CD4-positive, alpha-beta T cell treated with Interleukin-4 for 1 hour (primary cell): ENCODE measurements at places on chromosomes 12 and 14.

- DNase-seq = no peak
These were observed 99.3 kb upstream of the PTPRB start for GRCh38 chr12:70736351-70737133.

DNA sequence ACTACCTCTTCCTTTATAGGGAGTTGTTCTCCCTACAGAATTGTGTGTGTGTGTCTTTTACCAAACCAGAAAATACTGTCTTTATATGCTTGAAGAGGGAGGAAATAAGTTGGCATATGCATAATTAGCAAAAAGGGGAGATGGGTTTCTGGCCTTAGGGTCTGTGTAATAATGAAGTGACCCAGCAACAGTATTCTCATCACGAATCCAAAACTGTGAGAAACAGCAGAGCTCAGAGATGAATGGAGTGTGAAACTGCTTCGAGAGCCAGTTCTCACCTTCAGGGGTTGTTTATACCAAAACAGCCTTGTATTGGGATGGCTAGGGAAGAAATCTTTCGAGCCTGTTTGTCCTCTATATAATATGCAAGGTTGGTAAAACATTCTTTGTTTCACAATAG is 227.5 kb downstream of the MON2 start:
- DNase-seq = no peak

GRCh38 chr14:68561531-68562007 is 231.3 kb downstream of the ZFP36L1 start:
- no peak for DNase-seq

DNA sequence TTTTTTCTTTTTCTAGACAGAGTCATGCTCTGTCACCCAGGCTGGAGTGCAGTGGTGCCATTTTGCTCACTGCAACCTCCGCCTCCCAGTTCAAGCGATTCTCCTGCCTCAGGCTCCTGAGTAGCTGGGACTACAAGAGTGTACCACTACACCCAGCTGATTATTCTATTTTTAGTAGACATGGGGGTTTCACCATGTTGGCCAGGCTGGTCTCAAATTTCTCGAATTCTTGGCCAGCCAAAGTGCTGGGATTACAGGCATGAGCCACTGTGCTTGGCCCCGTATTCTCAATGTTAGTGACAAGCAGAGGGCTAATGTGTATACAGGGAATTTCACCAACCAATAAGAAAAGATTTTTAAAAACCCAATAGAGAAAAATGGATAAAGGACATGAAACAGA is 8.4 kb downstream of the PLBD2 start:
- DNase-seq = no peak

- DNase-seq = no peak
These were observed 8.3 kb downstream of the DBX2 start for GRCh38 chr12:45042599-45042998.

- DNase-seq = no peak
These were observed 249.9 kb upstream of the RGS6 start for GRCh38 chr14:71682337-71682736.

- DNase-seq = no peak
These were observed 79.7 kb downstream of the SAMD4A start for GRCh38 chr14:54646626-54647025.

GRCh38 chr12:95573951-95574576 is 22.8 kb upstream of the USP44 start:
- no peak for DNase-seq

- no peak for DNase-seq
These were observed 4.6 kb downstream of the RND1 start for GRCh38 chr12:48861111-48861510.

DNA sequence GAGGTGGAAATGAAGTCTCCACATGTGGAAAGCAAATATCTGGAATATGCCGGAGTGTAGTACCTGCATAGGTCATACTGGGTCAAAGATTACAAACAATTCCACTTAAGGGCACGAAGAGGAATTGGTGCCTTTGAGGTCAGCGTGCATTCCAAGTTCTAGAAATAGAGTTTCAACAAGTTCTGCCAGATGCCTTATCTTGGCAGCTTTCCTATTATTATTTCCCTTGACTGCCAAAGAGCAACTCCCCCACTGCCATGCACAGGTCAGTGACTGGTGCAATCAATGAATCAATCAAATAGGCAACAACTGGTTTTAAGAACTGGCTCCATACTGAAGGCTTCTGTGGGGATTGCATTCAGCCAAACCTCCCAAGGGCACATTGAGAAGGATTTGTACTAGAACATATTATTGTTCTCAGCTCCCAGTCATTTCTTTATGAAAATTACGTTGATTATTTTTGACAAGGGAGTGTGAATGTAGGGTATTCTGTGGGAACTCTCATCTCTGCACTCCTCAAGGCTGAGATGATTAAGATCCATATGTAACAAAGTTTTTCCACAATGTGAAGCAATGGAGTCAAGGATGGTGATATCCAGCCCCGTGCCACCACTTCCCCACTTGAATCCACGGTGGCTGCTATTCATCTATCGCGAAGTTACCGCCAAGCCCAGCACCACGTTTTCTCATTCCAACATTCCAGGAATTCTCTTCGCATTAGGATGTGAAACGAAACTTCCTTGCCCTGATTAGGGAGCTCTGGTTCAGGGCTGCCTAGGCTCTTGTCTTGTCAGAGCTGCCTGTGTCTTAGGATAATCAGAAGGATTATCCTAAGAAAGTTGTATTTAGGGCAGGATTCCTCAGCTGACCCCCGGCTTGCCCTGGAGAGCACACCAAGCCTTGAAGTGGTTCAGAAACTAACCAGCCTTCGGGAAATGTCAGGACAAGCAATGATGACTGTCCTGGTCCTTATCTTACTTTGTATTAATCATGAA is 115.1 kb upstream of the PCED1B start:
- no peak for DNase-seq

DNA sequence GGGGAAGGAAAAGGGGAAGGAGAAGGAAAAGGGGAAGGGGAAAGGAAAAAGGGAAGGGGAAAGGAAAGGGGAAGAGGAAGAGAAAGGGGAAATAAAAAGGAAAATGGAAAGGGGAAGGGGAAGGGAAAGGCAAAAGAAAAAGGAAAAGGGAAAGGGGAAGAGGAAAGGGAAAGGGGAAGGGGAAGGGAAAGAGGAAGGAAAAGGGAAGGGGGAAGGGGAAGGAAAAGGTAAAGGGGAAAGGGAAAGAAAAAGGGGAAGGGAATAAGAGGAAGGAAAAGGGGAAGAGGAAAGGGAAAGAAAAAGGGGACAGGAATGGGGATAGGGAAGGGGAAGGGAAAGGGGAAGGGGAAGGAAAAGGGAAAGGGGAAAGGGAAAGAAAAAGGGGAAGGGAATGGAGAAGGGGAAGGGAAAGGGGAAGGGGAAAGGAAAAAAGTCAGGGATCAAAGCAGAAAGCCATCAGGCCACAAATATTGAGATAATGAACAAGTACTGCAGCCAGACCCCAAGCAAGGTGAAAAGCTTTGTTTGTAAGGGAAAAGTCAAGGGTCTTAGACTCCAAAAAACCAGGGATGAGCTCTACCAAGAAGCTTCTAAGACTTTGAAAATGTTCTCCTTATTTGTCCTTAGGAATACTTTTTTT is 20.0 kb downstream of the DICER1 start:
- DNase-seq = no peak

DNA sequence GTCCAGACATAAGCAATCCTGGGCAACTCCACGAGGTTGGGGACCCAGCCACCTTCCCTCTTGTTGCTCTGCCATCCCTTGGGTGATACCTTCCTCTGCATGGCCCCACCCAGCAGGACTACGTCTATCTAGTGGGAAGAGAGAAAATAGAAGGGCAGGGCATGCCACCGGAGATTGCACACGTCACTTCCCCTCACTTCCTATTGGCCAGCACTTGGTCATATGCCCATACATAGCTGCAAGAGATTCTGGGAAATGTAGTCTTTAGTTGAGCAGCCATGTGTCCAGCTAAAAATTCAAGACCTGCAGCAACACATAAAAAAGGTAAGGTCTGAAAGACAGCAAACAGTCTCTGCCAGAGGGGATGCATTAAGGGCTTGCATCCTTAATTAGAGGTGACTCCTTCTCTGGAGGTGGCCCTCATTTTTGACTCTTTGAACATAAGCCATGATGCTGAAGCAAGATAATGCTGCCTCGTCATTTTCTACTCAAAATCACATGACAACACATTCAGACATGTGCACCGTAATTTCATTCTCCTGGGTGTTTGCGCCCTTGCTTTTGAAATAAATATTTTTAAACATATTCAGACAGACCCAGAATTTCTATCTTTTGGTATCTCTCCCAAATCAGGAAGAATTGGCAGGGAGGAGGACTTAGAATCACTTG is 91.8 kb upstream of the PWP1 start:
- DNase-seq = no peak

GRCh38 chr12:7361265-7361664 is 57.4 kb downstream of the ACSM4 start:
- DNase-seq = no peak

GRCh38 chr14:94001501-94002396 is 4.6 kb downstream of the CCDC197 start:
- DNase-seq = peak; percentile 64

DNA sequence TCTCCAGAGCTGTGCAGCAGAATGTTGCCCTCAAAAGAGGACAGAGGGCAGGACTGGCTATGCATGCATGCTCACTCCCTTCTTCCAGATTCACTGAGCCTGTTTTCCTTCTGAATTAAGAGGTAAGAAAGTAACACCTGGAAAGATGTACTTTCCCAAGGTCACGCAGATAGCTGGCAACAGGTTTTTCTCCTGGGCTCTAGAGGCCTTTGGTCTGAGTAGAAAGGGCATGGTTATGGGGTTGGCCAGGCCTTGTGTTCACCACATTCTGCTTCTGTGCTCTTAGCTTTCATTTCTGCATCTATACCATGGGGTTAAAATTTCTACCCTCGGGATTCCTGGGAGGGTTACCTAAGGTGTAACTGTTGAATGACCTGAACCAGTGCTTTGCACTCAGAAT is 57.5 kb downstream of the RASSF3 start:
- no peak for DNase-seq

DNA sequence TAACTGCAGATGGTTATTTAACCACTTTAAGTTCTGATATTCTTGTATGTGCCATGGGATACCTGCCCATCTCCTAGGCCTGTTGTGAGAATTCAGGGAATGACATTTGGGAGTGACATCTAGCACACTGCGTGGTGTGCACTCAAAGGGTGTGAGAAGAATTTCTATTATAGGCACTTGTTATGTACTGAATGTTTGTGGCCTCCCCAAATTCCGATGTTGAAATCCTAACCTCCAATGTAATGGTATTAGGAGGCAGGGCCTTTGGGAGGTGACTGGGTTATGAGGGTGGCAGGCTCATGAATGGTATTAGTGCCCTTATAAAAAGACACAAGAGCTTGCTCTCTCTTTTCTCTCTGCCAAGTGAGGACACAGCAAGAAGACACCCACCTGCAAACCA is 27.6 kb downstream of the VCPKMT start:
- no peak for DNase-seq

DNA sequence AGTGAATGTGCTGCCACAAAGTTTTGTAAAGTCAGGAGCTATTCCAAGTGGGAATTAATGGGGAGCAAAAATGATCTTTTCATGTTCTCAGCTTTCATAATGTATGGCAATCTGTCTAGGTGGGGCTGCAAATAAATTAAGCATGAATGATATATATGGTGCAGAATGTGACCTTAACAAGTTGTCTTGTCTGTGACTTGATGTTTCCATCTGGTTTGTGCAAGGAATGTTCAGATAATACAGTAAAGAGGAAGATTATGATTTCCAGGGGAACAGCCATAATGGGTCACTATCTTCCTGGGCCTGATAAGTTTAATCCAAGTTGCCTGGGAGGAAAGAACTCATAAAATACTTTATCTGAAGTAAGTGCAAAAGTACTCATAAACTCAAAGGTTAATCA is 1815.8 kb upstream of the FLRT2 start:
- no peak for DNase-seq

DNA sequence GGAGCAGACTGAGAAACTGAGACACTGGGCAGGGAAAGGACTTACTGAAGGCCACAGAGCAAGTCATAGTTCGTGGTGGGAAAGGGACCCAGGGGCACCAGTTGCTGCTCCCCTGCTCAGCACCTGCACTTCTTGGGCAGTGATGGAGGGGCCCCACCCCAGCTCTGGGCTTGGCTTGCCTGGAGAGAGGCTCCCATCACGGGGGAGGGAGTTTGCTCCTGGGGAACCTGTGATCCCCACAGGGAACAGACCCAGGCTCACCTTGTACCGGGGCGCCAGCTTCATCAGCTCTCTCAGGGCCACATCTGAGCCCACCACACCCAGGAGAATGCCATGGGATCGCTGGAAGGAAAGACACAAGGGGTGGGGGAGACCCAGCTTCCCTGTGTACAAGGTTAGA is 39.8 kb downstream of the CACNA2D4 start:
- no peak for DNase-seq

DNA sequence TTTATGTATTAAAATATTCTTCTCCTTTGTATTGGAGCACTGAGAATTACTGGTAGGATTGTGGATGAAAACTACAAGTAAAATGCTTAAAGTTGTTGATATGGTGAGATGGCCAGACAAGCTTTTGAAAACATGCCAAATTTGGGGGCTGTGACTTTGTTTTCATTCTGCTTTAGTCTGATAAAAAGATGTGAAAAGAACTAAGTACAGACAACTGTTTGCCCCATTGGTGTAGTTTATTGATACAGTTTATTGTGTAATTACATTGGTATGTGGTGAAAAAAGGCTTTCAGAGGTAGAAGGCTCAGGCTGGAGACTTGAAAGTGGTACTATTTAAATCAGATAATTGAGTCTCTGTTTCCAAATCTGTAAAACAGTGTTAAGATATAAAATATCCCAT is 746.8 kb downstream of the DIO2 start:
- no peak for DNase-seq

DNA sequence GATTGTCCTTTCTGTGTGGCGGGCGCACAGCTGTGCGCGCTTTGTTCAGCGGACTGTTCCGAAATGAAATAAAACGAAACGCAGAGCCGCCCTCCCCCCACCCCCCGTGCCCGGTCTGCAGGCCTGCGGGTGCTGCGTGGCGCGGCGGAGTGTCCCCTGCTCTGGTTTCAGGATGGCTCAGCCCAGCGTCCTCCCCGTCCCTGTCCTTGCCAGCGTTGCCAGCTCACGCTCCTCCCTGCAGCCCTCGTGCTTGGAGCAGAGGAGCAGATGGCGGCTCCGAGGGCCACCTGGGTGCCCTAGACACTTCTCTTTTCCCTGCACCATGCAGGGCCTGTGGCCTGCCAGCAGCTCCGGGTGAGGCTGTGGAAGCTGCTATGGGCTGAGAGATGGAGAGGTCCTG is 17.5 kb upstream of the BEGAIN start:
- no peak for DNase-seq

DNA sequence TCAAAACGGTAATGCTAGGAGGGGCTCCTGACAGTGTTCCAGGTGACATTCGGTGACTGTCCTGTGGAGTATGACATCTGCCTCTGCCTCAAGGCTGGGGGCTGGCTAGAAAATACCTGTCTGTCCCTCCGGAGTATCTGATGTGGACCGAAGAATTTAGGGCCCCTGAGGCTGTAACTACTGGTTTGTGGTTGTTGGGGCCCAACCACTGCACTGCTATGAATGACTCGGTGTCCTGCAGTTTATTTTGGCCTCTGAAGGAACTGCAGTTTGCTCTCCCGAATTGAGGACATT is 198.9 kb upstream of the CAND1 start:
- no peak for DNase-seq

- DNase-seq = no peak
These were observed 3.7 kb downstream of the OR10G2 start for GRCh38 chr14:21631084-21631483.
